ENCODE measurements at places on chromosomes 6 and 20.

GRCh38 chr20:48568520-48568919 lies 259.3 kb downstream of the PREX1 start:
- no peak for DNase-seq

GRCh38 chr6:117228202-117228601 lies 37.2 kb upstream of the VGLL2 start:
- DNase-seq, result no peak

DNA sequence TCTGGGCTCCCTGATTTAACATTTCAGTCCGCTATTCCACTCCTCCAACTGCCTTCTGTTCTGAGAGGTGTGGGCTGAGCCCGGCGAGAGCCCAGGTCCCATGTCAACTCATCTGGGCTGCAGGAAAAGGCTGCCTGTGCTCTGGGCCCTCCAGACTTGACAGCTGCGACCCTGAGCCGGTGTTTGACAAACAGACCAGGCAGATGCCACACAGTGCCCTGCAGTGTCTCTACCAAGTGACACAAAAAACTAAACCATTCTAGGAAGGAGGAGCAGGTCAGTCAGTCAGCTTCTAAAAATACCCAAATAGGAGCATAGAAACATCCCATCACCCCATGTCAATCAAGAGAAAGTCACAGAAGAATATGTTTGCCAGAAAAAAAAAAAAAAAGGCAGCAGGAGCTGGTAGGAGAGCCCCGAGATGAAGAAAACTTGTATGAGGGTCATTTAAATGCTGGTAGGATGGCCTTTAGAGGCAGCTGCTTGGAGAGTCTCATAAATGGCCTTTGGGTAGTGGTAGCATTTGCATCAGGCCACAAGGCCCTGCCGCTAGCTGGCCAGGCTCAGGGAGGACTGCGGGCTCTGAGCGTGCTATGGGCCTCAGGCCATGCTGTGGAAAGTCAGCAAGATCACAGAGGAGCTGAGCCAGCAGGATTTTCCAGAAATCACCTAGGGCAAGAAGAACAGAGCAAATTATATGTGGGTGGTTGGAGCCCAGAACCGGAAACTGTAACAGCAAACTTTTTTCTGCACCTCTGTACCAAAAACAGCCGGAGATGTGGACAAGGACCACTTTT lies 36.6 kb upstream of the GFOD1 start:
- DNase-seq, result no peak

DNA sequence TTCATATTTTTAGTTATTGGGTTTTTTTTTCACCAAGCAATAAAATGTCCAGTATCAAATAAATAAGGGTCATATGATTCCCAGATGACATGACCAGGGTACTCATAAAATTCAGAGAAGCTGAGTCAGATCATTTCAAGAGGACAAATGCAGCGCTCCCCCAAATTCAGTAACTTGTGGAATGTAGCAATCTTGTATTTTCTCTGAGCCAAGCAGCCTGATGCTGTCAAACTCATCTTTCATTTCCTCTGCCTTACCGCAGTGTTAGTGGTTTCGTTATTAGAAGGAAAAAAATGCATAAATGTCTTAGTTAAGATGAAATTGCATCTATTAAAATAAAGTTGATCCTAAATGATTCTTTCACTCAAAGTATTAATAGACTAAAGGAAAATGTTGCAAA lies 57.8 kb upstream of the EDN1 start:
- DNase-seq, result no peak

Measured in activated CD8-positive, alpha-beta memory T cell treated with anti-CD3 and anti-CD28 coated beads, Interleukin-2, amount 50 U/mL, for 48 hours (primary cell).